ENCODE measurements at places on chromosomes 4 and X.

DNA sequence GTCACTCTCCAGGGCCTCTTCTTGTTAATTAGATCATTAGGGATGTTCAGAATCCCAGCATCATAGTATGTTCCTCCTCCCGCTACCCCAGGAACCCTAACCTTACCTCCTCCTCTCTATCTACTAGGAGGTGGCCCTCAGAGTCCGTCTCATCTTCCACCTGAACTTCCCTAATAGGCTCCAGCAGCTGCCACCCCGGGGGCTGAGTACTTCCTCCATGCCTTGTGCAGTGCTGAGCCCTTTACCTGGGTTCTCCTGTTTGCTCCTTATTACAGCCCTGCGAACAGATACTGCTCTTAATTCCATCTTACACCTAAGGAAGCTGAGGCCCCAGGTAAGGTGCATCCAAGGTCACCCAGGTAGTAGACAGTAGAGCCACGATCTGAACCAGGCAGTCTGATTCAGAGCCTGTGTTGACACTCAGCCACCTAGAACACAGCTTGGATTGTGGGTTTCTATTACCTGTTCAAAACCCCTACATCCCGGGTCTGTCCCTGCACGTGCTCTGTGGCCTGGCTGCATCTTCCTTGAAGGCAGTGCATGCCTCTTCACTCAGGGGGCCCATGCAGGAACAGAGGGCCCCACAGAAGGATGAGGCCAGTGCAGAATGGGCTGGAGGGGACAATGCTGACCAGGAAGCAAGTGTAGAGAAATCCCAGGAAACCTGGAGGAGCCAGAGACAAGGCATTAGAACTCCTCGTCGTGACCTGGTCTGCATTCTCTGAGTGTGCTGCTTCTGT, 51.4 kb upstream of the MSANTD1 start:
- H3K4me3 ChIP-seq: no peak overlapping the region
- DNase-seq: no peak
- H3K4me1 ChIP-seq: peaks cover 11% of the 10 kb centered on the region
- no peaks in the 10 kb centered on the region for H3K27me3 ChIP-seq

GRCh38 chr4:158461336-158461735, 60.3 kb upstream of the RXFP1 start:
- H3K4me3 ChIP-seq: no peak overlapping the region
- H3K4me1 ChIP-seq: no peaks in the 10 kb centered on the region
- no peaks in the 10 kb centered on the region for H3K27me3 ChIP-seq
- no peaks in the 10 kb centered on the region for H3K36me3 ChIP-seq
- DNase-seq: no peak

GRCh38 chr4:7073526-7074390, 5.9 kb upstream of the GRPEL1 start:
- no peak overlapping the region for H3K4me3 ChIP-seq
- peaks cover 5% of the 10 kb centered on the region for H3K4me1 ChIP-seq
- no peaks in the 10 kb centered on the region for H3K27me3 ChIP-seq

DNA sequence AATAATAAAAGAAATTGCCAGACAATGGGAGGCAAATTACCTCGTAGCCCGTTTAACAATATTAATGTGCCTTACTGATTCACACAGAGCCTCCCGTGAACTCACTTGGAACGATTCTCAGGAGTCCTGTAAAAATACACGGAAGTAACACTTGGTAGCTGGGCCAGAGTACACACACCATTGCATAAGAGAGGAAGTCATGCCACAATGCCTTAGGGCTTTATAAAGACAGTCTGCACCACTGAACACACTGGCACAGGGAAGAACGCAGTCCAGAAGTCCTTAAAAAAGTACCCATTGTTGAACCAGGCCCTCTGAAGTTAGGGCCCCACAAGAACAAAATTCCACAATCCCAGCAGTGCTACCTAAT, 15.1 kb downstream of the SLC2A9 start:
- peak overlapping the region; percentile 57 for H3K27ac ChIP-seq
- no peak for DNase-seq
- H3K4me3 ChIP-seq: peak overlapping the region; percentile 9
